Substantia nigra (tissue), 51 donors: ENCODE measurements at places on chromosomes 11 and 22.

- no peak for DNase-seq
Measured at GRCh38 chr11:121265586-121265985, 27.0 kb upstream of the SC5D start.

DNA sequence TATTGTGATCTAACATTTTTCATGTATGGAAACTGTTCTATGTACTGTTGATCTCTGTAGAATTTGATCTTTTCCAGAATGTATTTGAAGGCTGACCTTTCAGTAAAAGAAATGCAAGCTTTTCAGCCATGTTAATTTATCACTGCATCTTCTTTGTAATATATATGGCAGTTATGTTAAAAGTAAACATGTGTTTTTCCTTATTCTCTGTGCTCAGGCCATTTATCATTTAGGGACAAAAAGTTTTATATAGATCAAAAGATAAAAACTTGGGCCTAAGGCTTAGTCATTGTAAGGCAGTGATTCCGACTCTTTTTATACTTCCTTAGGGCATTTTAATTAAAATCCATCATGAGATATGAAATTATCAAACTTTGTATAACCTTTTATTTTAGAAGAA, 48.7 kb downstream of the KDM2A start:
- no peak for DNase-seq

- no peak for DNase-seq
Measured at GRCh38 chr22:40415531-40416266, 45.3 kb downstream of the SGSM3 start.

DNA sequence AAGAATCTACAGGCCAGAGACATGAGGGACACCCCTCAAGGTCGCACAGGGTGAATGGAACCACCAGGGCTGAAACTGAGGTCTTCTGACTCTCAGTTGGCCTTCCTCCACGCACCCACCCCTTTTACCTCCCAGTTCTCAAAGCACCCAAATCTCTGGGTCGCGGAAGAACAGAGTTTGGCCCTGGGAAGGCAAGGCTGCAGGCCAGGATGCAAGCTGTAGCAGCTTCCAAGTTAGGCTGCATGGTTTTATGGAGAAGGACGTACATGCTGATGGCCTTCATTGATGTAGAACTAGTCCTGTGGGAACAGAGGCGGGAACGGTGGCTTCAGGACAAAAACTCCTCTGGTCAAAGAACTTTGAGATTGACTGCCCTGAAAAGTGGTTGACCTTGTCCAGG, 143.5 kb upstream of the B3GAT1 start:
- no peak for DNase-seq
